Stimulated activated CD4-positive, alpha-beta T cell treated with anti-CD3 and anti-CD28 coated beads, Interleukin-1b, Interleukin-23, amount 100 ng/mL, for 1 hour (primary cell): ENCODE measurements at places on chromosomes 5 and 9.

DNA sequence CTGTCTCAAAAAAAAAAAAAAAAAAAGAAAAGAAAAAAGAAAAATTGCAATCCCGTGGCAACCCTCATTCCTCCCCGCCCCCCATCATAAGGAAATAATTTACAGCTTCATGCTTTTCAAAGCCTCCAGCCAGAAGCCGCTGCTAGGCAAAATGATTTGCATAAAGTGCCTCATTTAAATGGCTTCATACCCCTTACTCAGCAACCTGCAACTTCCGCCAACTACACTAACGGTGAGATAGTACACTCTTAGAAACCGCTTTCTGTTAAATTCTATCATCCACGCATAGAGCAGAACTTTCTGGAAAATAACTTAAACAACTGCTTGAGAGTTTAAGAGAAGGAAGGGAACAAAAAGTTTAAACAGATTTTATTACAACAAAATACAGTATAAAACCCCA, 17.8 kb downstream of the SERINC5 start:
- no peak for DNase-seq

- DNase-seq, result no peak
Measured at GRCh38 chr5:107889387-107889786, 218.7 kb upstream of the EFNA5 start.

GRCh38 chr5:33261305-33261704, 179.5 kb upstream of the TARS1 start:
- DNase-seq, result no peak

DNA sequence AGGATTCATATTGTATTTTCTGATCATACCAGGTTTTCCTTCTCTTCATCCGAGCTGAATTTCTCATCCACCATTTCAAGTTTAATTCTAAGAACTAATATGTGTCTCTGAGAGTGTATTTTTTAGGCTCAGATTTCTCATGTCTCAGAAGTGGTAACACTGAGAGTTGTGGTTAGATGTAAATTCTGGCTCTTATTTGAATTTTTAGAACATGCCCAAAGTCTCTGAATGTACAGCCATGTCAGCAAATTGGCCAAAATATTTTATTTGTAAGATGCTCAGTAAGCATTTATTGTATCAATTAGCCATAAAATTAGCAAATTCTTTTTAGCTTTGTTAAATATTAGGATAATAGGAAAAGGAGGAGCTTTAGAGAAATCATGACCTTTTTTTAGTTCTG, 16.6 kb downstream of the SV2C start:
- DNase-seq, result no peak

- no peak for DNase-seq
Measured at GRCh38 chr5:169070413-169070812, 230.5 kb downstream of the SLIT3 start.

DNA sequence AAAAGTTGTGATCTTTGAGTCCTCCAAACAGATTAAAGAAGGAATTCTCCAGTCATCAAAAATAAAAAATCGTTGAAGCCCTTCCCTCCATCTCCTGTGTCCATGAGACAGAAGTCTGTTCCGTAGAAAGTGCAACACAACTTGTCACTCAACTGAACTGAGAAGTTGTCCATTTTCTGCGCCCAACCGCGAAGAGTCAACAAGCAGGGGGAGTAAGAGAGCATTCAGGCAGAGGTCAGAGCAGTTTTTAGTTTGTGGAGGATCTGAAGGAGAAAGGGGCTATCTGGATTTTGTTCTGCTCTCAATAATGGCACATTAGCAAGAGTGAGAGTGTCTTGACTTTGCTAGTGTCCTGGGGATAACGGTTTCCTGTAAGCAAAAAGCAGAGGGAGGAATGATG, 303.9 kb downstream of the ICE1 start:
- no peak for DNase-seq

- DNase-seq, result no peak
Measured at GRCh38 chr5:7039074-7039473, 325.8 kb downstream of the TENT4A start.

DNA sequence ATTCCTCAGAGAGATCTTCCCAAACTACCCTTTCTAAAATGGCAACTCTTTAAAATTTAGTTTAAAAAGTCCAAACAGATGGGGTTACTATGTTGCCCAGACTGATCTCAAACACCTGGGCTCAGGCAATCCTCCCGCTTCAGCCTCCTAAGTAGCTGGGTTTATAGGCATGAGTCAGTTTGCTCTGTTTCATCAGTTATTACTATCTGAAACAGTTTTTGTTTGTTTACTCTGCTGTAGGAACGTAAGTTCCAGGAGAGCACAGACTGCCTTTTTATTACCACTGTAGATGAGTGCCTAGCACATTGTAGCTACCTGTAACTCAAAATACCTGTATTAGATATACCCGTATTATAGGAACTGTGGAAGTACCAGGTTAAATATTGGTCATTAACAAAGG, 89.4 kb downstream of the UHRF2 start:
- DNase-seq, result no peak

DNA sequence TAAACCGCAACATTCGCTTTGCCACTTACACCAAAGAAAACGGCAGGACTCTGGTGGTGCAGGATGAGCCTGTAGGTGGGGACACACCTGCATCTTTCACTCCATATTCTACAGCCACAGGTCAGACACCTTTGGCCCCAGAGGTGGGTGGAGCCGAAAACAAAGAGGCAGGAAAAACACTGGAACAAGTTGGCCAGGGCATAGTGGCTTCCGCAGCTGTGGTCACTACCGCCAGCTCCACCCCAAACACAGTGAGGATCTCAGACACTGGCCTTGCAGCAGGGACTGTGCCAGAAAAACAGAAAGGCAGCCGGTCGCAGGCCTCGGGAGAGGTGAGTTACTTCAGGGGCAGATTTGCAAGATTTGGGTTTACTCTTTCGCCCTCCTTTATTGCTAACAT, 33.8 kb downstream of the KDM3B start:
- DNase-seq, result no peak

DNA sequence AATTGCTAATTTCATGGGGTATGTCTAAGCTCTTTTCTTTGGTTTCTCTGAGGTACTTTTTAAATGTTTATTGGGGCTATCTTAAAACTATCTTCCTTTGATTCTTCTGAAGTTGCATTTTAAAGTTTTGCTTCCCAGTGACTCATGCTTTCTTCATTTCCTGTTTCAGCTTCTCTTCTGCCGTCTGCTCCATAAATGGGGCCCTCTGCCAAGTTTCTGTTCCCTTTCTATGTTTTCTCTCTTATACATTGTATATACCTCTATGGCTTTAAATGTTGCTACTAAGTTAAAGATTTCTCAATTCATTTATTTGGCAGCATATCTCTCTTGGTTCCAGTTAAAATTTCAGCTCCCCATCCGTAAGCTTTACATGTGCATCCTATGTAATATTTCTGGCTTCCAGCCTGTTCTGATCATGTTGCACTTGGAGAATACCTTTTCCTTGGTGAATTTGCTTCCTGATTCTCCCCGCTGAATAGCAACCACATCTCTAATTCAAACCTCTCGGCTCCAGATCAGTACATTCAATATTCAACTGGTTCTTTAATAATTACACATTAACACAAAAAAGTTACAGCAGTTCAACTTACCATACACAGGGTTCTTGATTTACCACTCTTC, 125.3 kb downstream of the ST8SIA4 start:
- no peak for DNase-seq

- no peak for DNase-seq
Measured at GRCh38 chr5:141677415-141677814, 4.6 kb downstream of the ARAP3 start.

DNA sequence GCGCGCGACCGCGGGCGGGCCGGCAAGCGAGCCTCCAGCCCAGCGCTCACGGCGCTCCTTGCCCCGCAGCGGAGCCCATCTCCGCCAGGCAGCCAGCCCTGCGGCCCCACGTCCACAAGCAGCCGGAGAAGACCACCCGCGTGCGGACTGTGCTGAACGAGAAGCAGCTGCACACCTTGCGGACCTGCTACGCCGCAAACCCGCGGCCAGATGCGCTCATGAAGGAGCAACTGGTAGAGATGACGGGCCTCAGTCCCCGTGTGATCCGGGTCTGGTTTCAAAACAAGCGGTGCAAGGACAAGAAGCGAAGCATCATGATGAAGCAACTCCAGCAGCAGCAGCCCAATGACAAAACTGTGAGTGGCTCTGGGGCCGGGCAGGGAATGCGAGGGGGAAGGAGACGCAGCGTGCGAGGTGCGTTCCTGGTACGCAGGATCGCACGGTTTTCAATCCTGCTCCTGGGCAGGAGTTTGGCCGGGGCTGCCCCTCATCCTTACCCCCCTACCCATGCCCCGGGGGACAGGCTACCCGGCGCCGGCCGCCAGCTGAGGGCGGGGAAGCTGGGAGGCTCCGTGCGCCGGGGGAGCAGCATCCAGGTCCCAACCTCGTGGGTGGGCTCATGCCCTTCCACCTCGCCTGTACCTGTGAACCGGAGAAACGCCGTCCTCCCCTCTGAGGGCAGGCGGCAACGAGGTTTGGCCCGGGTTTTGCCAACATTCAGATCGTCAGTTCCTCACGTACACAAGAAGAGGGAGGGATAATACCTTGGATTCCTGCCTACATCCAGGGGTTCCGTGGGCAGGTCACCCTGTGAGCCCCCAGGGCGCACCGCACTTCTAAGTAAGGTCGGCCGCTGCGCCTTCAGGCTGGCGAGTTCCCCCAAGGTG, 6.6 kb downstream of the ISL1 start:
- no peak for DNase-seq

DNA sequence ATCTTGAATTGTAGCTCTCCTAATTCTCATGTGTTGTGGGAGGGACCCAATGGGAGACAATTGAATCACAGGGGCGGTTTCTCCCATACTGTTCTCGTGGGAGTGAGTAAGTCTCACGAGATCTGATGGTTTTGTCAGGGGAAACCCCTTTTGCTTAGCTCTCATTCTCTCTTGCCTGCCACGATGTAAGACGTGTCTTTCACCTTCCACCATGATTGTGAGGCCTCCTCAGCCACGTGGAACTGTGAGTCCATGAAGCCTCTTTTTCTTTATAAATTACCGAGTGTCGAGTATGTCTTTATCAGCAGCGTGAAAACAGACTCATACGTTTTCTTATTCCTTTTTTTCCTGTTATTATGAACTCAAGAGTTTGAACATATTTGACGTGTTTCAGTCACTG, 39.1 kb downstream of the RETREG1 start:
- DNase-seq, result no peak

DNA sequence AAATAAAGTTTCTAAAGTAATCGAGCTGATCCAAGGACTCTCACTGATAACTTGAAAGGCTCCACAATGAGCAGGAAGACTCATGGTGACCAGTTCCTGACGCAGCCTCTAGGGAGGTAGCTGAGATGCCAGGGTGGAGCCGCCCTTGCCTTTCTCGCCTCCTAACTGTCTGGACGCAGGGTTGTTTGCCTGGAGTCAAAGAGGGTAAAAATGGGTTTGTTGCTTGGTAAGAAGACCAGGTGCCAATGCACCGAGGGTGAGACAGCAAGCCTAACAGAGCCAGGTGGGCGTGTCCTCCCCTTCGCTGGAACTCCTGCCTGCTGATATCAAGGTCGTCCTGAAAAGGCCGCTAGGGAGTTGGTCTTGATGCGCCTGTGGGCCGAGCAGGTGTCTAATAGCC, 48.6 kb upstream of the FCN1 start:
- DNase-seq, result no peak

- no peak for DNase-seq
Measured at GRCh38 chr5:33167541-33167940, 273.2 kb upstream of the TARS1 start.

DNA sequence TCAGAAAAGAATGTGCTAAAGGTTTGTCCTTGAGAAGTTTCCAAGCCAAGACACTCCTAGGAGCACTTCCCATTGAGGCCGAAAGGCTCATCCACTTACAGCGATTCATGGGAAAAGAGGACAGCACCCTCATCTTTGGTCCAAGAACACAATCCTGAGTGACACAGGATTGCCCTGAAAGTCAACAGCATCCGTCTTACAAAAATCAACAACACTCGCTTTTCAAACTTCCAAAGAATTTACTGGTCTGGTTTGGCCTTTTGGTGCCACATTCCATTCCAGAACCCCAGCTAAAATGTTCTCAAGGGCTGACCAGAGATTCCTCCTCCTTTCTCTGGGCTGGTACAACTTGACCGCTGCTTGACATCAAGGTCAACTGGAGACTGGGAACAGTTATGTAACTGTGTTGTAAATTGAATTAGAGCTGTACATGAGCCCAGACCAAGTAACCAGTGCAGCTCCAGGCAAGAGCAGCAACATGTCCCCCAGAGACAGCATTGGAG, 415.8 kb upstream of the PIK3R1 start:
- no peak for DNase-seq

- no peak for DNase-seq
Measured at GRCh38 chr9:133713150-133713959, 24.8 kb downstream of the SARDH start.

DNA sequence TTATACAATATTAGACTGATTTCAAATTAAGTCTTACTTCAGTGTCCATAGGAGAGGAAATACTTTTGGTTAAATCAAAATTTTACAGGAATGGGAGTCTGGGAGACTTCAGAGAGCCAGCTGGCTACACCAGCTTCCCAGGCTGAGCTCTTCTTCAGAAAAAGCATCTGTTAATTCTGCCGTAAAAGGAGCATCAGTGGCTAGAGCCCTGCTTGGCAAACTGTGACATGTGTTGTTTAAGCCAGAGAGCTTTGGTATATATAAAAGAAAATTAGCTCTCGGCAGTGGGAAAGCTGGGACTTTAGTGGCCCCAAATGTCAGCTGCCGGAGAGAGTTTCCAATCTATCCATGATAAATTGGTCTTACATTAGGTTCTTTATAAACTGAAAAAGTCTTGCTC, 378.8 kb upstream of the TUSC1 start:
- no peak for DNase-seq

GRCh38 chr5:166497496-166498104, 1793.8 kb upstream of the WWC1 start:
- DNase-seq, result no peak

GRCh38 chr9:129221233-129221632, 43.2 kb upstream of the IER5L start:
- no peak for DNase-seq

- no peak for DNase-seq
Measured at GRCh38 chr5:59132131-59132530, 549.3 kb downstream of the RAB3C start.

DNA sequence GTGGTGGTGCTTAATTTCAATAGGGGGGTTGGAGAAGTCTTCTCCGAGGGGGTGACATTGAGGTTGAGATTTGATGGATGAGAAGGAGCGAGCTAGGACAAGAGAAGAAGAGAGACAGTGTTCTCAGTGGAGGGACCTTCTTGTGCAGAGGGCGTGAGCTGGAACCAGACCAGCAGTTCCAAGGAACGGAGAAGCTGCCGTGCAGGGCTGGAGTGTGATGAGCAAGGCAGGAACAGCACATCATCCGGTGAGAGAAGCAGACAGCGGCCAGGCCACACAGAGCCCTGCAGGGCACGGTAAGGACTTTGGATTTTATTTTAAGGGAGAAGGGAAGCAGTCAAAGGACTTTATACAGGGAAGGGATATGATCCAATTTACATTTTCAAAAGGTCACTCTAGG, 206.9 kb downstream of the MELK start:
- no peak for DNase-seq

DNA sequence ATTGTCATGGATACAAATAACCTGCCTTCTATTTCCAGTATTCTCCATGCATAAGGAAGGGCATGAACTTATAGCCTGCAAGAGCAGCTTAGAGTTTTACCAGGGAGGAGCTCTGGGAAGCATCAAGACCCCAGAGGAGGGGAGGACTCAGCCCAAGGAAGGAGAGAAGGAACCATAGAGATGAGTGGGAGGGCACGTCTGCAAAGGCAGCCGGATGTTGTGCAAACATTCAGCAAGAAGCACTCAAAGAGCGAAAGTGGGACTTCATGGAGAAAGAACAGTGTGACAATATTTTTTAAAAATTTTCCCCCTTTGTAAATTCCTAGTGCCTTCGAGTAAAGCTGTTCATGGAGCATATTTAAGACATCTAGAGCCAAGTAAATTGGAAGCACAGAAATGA, 270.1 kb upstream of the PTGER4 start:
- no peak for DNase-seq
